HCT116 (cell line): ENCODE measurements at places on chromosomes 1 and 21.
A peak's percentile ranks its signal among the peaks of the same experiment; 100 is the strongest.

DNA sequence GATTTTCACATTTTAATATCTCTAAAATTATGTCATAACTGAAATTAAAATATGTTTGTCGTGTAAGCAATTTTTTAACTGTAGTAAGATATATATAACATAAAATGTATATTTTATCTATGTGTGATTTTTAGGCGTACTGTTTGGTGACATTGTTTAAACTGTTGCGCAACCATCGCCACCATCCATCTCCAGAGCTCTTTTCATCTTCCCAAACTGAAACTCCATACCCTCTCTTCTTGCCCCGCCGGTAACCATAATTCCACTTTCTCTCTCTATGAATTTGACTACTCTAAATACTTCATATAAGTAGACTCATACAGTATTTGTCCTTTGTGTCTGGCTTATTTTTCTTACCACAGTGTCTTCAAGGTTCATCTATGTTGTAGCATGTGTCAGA lies 66.4 kb downstream of the DDX20 start:
- DNase-seq = no peak

DNA sequence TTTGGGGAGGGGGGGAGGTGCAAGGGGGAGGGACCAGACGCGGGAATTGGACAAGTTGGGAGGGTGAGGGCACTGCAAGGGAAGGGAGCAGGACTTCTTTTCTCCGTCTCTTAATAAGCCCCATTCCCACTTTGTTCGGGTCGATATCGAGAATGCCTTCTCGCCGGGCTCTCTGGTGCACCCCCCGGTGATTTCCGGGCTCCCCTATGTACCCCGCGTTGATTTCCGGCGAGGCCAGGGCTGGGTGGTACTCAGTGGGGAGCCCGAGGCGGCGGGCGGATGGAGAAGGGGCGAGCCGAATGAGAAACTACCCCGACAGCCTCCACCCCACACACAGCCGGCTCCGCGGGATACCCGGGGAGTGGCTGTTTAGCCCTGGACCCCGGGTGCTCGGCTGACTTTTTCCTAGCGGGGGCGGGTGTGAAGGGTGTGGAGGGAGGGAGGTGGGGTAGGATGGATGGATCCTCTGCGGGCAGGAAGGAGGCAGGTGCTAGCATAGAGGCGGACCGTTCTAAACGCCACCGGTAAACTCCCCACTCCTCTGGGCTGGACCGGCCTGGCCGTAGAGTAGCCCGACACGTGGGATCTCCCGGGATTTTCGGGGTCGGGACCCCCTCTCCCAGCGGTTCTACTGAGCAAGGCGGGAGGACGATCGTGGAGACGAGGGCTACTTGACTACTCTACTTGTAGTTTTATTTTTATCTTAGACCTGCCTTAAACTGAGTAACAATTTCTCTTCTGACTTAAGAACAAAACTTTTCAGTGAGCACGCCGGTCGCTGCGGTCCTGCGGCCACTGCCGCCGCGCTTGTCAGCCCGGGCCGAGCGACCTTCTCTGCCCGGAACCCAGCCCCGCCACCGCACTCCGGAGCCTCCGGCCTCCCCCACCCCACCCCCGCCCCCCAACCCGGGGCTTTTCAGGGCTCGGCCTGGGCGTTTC lies 1.0 kb downstream of the RNF220 start:
- DNase-seq = no peak

DNA sequence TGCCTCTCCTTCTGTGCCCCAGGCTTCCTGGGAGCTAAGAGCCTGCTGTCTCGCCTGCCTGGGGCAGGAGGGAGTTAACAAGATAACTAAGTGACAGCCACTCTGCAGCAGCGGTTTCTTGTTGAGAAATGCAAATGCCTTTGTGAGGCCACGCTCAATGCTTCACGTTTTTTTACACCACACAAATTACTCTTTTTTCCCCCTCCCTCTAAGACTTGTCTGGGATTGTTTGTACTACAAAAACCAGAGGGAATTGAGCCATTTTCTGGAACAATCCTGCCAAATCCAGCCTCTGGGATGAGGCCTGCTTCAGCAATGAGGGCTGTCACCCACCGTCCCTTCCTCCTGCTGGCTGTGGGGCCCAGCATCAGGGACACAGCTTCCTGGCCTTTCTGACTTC lies 119.6 kb downstream of the ACTL8 start:
- no peak for DNase-seq

GRCh38 chr1:118461154-118461553 lies 276.1 kb upstream of the SPAG17 start:
- DNase-seq = no peak

DNA sequence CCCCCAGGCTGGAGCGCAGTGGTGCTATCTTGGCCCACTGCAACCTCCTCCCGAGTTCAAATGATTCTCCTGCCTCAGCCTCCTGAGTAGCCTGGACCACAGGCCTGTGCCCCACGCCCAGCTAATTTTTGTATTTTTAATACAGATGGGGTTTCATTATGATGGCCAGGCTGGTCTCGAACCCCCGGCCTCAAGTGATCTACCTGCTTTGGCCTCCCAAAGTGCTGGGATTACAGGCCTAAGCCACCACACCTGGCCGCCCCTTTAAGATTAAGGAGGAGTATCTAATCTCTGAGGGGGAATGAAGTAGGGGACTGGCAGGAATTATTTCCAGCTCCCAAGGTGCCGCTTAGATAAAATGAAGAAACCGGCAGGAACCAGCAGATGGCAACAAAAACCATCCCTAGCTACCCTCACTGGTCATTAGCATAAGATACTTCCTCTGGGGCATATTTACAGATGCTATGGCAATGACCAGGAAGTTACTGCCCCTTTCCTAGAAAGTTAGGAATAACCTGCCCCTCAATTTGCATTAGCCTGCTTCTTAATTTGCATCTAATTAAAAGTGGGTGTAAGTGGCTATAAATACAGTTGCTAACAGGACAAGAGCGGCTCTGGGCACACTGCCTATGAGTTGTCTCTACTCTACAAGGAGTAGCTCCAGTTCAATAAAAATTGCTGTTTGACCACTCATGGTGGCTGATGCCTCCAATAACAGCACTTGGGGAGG lies 7.1 kb upstream of the NSUN4 start:
- DNase-seq = peak; percentile 65

DNA sequence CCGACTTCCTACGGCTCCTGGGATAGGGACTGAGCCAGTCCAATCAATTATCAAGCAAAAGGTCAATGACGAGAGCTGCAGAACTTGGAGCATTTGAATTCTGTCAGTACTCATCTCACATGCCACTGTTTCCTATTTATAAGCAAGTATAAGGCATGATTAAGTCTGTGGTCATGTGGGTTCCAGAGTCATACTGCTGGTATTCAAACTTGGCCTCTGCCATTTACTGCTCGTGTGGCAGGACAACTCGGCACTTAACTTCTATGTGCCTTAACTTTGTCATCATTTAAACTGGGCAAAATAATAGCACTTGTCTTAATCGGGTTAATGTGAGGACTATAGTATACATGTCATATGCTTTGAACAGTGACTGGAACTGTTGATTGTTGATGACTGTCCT lies 44.9 kb upstream of the TNFSF18 start:
- no peak for DNase-seq

DNA sequence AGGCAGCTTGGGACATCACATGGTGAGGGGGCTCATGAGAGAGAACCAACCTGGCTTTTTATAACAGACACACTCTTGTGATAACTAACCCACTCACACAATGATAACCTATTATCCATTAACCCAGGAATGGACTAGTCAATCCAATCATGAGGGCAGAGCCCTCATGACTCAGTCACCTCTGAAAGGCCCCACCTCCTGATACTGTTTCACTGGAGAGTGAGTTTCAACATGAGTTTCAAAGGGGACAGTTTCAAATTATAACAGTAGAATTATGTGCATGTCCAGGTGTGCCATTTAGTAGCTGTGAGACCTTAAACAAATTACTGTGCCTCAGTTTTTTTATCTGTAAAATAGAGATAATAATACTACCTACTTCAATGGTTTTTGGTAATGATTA lies 47.6 kb upstream of the PPP2R5A start:
- peak; percentile 16 for DNase-seq

DNA sequence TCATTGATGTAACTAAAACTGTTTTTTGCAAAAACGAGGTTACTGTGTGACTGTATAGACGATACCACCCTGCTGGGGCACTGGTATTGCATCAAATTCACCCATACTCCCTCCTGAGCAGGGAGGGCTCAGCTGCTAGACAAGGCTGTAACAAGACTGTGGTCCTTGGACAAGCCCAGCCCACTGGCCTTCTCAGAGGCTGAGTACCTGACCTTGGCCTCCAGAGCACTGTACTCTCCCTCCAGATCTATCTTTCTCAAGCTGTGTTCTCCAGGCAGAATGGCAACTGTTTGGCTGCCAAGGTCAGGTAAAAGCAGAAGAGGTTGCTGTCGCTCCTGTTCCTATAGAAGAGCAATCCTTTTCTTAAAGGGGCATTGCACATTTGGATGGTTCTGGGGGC lies 8.5 kb downstream of the OLFML2B start:
- no peak for DNase-seq

DNA sequence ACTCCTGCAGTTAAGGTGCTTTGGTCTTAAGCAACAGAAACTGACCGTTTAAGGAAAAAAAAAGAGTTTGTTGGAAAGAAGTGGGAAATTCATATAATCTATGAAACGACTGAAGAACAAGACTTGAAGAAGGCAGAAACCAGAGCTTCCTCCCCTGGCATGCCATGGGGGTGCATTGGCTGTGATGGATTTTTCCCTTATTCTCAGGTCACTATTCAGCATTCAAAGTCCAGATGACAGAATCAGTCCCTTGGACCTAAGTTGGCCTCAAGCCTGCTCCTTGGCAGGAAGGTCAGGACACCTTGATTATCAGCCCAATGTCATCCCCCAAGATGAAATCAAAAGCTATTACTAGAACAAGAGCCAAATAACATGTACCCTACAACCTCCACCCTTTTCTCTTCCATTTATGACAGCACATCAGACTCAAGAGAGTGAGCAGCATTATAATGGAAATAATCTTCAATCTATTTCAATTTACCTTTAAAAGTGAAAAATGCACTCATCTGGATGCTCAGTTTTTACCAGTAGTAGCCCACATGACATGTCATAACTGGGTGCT lies 15.8 kb upstream of the TMEM9 start:
- no peak for DNase-seq

DNA sequence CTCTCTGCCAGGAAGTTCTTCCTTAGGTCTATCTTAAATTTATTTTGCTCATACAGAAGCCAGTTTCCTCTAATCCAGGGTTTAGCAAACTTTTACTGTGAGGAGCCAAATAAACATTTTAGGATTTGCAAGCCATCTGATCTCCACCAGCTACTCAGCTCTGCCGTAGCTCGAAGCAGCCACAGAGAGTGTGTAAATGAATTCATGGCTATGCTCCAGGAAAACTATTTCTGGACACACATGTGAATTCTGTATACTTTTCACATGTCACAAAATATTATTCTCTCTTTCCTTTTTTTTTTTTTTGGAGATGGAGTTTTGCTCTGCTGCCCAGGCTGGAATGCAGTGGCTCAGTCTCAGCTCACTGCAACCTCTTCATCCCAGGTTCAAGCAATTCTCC lies 13.4 kb upstream of the AGTRAP start:
- DNase-seq = no peak

GRCh38 chr1:161083748-161084596 lies 5.4 kb downstream of the NECTIN4 start:
- no peak for DNase-seq

GRCh38 chr1:226786550-226786949 lies 47.5 kb upstream of the ITPKB start:
- no peak for DNase-seq
